ENCODE measurements at places on chromosomes 6 and 20.

DNA sequence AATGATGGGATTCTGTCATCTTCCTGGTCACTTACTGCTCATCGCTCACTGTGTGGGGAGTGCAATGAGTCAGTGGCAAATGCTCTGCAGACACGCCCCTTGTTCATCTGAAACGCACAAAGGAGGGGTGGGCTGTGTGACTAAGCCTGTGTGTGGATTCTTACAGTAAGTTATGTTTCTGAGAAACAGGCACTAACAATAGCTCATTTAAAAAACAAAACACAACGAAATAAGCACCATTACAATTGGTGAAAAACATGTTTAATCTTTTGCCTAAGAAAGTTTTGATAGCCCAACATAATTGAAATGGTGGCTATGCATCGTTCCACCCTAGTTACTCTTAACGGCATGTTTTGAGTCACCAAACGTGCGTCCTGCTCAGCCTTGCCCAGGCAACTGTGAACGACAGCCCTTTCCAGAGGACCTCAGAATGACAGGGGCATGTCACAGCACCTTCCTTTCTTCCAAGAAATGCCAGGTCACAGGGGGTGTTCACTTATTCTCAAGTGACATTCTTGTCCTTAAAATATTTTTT, 118.4 kb upstream of the SGK1 start:
- DNase-seq, result peak; percentile 41

- no peak for DNase-seq
Observed at GRCh38 chr6:119428633-119429032, 79.1 kb upstream of the MAN1A1 start.

GRCh38 chr6:80440496-80441115, 334.1 kb downstream of the BCKDHB start:
- DNase-seq, result no peak

DNA sequence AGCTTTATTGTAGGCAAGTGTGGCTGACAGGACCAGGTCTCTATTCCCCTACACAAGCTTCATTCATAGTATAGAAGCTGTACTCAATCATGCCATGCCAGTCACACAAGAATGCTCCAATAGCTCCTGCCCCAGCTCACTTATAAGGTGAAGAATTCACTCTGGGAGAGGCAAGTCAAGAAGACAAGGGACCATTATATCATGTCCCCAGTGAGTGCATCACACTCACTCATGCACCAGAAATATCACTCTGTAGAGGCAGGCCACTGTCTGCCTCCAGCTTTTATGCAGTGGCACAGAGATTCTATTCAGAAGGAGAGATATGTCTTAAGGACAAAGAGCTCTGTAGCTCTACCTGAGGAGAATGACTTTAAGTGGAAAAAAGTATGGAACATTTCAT, 263.2 kb downstream of the GJA1 start:
- no peak for DNase-seq

GRCh38 chr6:31567531-31568370, 4.3 kb upstream of the LTA start:
- DNase-seq, result no peak

- DNase-seq, result no peak
Observed at GRCh38 chr6:62968834-62969233, 242.4 kb upstream of the FKBP1C start.

DNA sequence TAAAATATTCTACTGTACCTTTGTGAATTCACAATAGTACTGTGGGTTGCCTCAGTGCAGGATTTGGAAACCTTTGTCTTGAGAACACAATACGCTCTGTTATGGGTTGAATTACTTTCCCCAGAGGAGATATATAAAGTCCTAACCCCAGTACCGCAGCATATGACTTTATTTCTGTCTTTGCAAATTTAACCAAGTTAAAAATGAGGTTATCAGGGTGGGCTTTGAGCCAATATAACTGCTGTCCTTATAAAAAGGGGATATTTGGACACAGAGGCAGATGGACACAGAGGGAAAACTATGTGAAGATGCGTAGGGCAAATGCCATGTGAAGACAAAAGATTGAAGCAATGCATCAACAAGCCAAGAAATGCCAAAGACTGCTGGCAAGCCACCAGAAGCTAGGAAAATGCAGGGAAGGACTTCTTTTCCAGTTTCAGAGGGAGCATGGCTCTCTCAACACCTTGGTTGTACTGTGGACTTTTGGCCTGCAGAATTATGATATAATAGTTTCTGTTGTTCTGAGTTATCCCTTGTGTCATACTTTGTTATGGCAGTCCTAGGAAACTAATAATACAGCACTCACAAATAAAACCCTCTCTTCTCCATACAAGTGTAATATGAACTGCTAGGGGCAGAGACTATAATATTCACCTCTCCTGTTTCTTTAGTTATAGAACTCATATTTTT, 292.6 kb upstream of the SPTLC3 start:
- no peak for DNase-seq

- no peak for DNase-seq
Observed at GRCh38 chr20:32983459-32984112, 20.6 kb downstream of the SUN5 start.

- DNase-seq, result no peak
Observed at GRCh38 chr6:164035900-164036485, 621.5 kb downstream of the QKI start.

DNA sequence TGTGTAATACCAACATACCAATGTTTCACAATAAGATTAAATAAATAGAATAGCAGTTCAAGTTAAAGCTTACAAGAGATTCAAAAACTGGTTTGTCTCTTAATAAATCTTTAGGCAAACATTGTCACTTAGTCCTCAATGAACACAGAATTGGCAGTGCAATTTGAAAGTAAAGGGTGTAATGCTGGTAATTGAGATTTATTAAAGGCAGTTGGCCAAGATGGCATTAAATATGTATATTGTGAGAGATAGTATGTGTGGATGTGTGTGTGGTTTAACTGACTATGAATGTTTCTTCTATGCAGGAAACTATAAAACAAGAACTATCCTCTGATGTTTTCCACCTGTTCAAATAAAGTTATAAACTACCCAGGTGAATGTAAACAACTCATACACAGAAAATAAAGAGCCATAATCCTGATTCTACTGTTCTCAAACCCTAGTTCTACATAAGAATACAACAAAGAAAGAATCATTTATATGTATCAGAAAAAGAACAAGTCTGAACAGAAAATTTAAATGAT, 267.9 kb upstream of the PTCHD4 start:
- DNase-seq, result no peak

DNA sequence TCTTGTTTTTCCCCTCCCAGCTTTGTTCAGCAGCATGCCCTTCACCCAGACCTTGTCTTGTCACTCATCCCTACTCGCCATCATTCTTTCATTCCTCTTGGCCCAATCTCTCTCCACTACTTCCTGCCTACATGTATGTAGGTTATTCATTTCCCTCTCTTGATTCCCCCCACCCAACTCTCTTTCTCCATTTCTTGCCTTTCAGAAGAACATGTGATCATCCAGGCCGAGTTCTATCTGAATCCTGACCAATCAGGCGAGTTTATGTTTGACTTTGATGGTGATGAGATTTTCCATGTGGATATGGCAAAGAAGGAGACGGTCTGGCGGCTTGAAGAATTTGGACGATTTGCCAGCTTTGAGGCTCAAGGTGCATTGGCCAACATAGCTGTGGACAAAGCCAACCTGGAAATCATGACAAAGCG, 2.6 kb downstream of the HLA-DRA start:
- no peak for DNase-seq

GRCh38 chr6:12614456-12614855, 102.1 kb upstream of the PHACTR1 start:
- DNase-seq, result no peak

GRCh38 chr6:116471531-116471930, 10.4 kb downstream of the CALHM6 start:
- DNase-seq, result no peak

DNA sequence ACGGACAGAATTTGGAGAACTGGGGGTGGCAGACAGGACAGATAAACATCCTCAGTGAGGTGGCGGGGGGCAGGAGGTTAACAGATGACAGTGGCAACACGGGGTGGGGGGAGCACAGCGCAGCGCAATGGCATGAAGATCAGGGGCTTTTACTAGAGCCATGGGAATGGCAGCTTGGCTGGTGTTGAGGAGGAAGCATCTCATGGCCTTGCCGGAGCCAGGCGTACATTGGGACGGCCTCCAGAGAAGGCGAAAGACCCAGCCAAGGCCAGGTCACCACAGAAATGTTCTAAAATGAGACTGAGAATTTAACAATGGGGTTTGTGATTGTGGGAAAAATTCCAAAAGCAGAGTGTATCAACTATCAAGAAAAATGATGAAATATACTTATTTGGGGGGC, 173.0 kb downstream of the PRKN start:
- no peak for DNase-seq

GRCh38 chr6:48067148-48067712, 43.8 kb downstream of the PTCHD4 start:
- DNase-seq, result no peak

- DNase-seq, result no peak
Observed at GRCh38 chr20:59821201-59821600, 112.2 kb downstream of the SYCP2 start.

- no peak for DNase-seq
Observed at GRCh38 chr20:25394276-25394675, 3.6 kb upstream of the ABHD12 start.

DNA sequence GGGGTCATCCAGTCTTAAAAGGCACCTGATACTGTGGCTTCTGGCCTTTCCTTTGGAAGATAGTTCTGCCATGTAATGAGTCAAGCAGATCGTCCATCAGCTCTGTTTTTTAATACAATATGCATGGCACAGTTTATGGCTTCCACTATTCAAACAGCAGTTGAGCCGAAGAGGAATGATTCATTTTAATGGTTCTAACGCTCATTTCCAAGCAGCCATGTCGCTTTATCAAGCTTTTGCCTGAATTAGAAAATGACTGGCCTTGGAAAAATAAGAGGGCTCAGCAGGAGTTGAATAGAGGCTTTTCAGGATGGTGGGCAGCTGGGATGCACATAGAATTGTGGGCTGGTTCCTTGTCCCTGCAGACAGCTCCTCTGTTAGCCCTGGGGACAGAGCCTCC, 138.1 kb downstream of the SOBP start:
- DNase-seq, result no peak

- no peak for DNase-seq
Observed at GRCh38 chr6:132446141-132446854, 45.0 kb upstream of the MOXD1 start.

DNA sequence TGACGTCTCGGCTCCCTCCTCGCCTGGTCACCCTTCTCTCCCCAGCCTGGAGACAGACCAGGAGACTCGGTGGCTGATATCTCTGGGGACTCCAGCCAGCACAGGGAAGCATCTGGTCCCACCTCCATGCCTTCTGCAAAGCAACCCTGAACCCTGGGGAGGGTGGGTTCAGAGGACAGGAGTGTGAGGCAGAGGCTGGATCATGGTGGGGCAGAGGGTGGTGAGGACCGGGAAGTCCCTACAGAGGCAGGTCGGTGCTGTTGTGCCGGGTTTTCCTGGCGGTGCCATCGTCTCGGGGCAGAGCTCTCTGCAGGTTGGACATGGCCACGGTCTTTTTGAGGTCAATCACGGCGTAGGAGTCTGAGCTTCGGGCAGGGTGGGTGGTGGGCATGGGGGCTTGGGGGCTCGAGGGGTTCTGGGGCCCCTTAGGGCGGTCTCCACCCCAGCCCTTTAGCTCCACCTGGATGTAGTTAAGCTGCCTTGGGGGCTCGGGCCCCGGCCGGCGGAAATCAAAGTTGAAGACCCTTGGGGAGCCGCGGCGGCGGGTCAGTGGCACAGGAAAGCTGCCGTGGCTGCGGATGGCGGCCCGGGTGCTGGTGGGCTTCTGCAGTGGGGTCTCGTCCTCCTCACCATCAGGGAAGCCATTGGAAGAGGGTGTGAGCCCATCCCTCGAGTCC, 9.2 kb downstream of the FRS3 start:
- DNase-seq, result no peak

- DNase-seq, result no peak
Observed at GRCh38 chr6:102223942-102224341, 830.4 kb downstream of the GRIK2 start.

GRCh38 chr6:84003654-84004053, 29.9 kb upstream of the MRAP2 start:
- no peak for DNase-seq

- DNase-seq, result no peak
Observed at GRCh38 chr6:159043251-159043650, 1.5 kb downstream of the TAGAP start.

DNA sequence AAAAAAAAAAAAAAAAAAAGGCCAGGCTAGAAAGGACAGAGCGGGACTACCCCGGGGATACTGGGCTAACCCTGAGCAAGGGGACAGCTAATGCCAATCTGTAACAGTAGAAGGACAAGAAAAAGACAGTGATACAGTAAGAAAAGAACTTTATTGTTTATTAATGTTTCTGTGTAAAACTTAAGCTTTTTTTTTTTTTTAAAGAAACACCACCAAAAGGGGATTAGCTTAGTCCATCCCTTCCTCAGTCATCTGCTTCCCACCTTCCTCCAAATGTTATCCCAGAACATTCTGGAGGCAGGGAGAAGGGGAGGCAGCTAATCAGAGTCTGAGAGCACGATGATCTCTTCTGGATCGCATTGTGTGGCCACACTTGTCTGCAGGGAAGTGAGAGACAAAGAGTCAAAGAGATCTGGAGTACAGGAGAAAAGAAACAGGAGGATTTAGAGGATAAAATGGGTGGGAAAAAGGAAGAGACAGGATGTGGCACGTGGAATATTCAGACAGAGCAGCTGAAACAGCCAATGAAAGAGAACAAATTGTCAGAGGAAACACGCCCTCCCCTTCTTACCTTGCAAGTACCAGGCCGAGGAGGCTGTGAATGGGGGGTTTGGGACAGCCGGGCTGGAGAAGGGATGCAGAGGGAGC, 1.0 kb upstream of the ZBTB22 start:
- DNase-seq, result no peak

- DNase-seq, result no peak
Observed at GRCh38 chr6:140321891-140322290, 947.4 kb upstream of the CITED2 start.

GRCh38 chr6:139881236-139881635, 506.8 kb upstream of the CITED2 start:
- DNase-seq, result no peak

- DNase-seq, result no peak
Observed at GRCh38 chr6:158909938-158910337, 90.1 kb downstream of the RSPH3 start.

DNA sequence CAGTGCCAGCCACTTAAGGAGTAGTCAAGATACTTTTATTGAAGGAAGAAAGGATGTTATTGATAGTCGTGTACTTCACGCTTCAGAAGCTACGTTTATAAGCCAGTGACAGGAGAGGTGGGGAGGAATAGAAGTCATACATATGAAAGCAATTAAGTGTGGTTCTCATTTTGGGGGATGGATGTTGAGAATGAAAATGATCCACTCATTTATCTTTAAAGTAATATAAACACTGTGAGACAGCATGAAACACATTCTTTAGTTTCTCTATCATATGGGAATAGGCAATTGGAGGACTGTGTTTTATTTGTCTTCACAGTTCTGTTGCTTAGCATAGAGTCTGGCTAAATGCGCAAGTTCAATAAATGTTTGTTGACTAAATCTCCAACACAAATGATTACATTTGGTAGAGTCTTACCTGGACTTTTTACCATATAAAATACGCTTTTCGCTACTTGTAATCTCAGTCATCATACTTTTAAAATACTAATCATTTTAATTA, 35.2 kb downstream of the AK9 start:
- no peak for DNase-seq

GRCh38 chr6:12064131-12064530, 52.0 kb downstream of the HIVEP1 start:
- no peak for DNase-seq

- no peak for DNase-seq
Observed at GRCh38 chr6:111920578-111920977, 47.3 kb upstream of the FYN start.

GRCh38 chr20:7090001-7090400, 322.5 kb downstream of the BMP2 start:
- DNase-seq, result no peak
